ENCODE measurements at places on chromosomes 1 and 21.

GRCh38 chr21:25903607-25904006 lies 168.8 kb downstream of the GABPA start:
- DNase-seq, result peak; percentile 33

GRCh38 chr1:234302354-234302962 lies 70.8 kb upstream of the COA6 start:
- no peak for DNase-seq

DNA sequence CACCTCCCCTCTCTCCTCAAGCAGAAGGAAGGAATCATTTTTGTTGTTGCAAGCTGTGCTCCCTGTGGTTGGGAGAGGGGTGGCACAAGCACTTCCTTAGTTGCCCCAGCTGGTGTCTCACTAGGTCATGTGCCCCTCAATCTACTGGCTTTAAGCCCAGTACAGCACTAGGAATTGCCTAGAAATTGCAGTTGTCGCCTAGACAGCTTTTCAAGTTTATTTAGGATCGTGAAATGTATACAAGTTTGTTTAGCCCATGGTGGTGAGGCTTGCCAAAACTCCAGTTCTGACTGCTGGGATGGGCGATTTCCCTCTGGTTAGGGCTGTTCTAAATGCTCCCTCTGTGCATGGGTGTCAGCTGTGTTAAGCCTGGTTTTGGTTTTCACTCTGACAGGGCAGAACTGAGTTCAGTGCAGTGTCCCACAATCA lies 126.8 kb upstream of the ZNF644 start:
- DNase-seq, result peak; percentile 62

DNA sequence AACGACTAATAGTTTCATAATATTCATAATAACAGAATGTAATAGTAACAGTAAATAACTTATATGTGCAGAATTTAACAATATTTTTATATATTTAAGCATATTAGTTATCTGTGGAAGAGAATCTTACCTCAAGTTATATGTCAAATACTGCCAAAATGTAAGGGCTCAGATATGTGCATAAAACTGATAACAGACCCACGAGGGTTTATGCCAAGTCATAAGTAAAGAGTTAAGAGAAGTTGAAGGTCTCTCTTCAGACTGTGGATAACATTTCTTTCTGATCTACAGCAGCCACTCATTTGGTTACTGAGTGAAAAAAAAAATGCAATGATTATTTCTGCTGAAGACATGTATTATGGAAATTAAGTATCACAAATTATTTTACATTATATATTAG lies 1167.8 kb upstream of the NCAM2 start:
- no peak for DNase-seq

DNA sequence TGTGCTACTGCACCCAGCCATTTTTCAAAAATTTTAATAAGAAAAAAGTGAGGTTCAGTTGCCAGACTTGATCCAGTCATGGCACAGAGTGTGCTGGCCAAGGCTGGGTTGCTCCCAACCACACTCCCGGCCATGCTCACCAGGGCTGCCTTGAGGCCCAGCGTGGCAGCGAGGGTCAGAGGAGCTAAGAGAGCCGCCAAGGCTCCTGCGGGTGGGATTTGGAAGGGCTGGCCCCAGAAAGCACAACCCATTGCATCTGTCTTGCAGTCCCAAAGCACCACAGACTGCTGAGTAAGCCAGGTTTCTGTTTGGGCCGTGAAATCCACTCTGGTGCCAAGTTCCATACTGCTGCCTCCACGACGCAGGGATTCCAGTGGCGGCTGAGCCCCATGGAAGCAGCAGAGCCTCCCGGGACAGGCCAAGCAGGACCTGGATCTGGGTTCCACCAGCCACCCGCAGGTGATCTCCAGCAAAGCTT lies 22.6 kb downstream of the ZBTB17 start:
- DNase-seq, result peak; percentile 78

- no peak for DNase-seq
Observed at GRCh38 chr1:215276582-215276981, 194.0 kb downstream of the KCNK2 start.

DNA sequence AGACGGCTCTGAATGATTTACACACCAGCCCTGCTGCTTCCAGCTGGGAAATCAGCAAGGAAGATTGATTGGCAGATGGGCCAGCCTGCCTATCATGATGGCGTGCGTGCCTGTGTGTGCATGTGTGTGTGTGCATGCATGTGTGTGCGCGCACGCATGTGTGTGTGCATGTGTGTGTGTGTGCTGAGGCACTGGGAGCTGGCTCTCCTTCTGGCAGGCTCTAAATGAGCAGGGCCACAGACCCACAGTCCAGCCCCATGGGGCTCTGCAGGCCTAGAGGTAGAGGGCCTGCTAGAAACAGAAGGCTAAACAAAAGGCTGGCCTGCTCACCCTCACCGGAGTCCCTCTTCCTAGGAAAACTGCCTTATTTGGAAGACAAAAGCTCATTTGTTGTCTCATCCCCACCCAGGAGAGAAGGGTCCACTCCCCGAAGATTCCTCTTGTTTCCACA lies 6.0 kb downstream of the KLHDC8A start:
- no peak for DNase-seq

- DNase-seq, result peak; percentile 48
Observed at GRCh38 chr1:83882906-83883305, 116.0 kb downstream of the TTLL7 start.

- no peak for DNase-seq
Observed at GRCh38 chr1:151108331-151108730, 37.8 kb downstream of the GABPB2 start.

DNA sequence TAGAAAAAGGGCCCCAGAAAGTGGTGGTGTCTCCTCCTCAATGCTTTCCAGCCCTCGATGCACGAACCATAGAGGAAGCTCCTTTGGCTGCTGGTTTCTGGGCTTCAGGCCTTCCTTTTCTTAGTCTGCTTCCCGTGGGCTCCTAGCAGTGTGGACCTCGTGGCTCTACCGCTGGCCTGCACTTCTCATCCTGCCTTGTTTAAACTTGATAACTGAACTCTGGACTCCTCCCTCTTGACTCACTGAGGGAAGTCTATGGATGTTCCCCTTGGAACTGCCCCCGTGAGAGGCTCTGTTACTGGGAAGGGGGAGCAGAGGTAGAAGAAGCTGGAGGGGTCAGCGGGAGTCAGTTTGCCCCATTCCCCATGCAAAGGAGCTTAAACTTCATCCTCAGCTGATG lies 75.3 kb upstream of the WDR26 start:
- DNase-seq, result no peak

DNA sequence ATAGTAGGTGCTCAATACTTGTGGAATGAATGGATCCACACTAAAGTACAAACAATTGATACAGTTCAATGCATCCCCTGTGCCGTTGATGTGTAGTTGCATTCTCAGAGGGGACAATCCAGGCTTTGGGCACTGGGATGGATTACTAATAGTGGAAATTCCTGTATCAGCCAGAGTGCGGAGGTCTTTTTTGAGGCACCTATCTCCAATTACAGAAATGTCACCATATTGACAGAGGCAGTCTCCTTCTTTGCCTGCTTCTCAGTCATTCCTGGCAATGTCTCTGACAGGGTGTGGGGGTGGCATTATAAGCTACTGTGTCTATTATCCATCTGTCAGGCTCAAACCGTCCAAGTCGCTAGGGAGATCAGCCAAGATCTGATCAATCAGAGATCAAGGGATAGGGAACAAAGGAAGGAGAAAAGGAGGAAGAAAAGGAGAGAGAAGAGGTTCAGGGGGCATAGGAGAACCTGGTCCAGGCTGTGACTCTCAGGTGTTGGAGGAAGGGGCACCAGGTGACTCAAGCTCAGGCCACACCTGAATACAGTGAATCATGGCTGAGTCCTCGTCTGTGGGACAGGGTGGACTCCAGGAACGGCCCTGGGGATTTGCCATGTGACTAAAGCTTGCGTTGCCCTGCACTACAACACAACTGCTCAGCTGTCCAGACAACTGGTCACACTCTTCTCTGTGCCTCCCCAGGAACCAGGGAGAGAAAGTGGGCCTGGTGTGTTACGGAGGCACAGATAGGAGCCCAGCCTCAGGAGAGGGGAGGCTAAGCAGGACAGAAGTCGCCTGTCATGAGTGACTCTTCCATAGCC lies 3.4 kb upstream of the LAMB3 start:
- DNase-seq, result no peak

GRCh38 chr1:60973668-60974067 lies 108.7 kb upstream of the NFIA start:
- no peak for DNase-seq

GRCh38 chr1:2460996-2461751 lies 14.9 kb upstream of the PLCH2 start:
- no peak for DNase-seq

DNA sequence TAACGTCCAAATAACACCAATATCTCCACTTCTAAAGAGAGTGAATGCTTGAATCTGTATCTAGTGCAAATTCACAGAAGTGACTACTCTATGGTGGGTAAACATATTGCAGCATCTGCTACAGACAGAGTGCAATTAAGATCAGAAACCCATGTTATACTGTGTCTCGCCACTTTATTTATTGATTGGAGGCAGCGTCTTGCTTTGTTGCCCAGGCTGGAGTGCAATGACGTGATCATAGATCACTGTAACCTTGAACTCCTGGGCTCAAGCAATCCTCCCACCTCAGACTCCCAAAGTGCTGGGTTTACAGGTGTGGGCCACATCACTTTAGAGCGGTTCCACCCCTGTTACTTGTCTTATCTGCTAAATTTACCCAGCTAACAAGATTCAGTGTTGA lies 57.0 kb downstream of the HLCS start:
- DNase-seq, result no peak

GRCh38 chr1:84603941-84604830 lies 29.9 kb upstream of the CTBS start:
- no peak for DNase-seq

All from tongue (tissue), 3 donors.